ENCODE measurements at places on chromosomes 2 and 18.

DNA sequence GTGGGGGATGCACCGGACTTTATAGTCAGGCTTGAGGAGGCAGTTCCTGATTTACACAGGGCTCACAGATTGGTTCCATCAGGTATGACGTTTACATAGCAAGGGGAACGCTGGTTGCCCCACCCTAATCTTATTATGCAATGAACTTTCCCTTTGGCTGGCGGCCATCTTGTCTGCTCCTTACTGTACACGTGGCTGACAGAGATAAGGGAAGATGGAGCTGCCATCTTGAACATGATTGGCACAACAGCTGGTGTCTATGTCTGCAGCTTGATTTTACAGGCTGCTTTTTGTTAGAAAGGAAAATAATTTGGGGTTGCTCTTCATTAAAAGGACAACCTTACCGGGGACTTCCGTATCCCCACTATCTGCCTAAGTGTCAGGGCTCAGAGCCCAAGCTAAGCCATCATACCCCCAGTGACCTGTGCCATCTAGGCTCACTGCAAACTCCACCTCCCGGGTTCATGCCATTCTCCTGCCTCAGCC, 33.5 kb upstream of the ATG16L1 start:
- DNase-seq = peak; percentile 1

- no peak for DNase-seq
Observed at GRCh38 chr2:224389317-224389716, 12.6 kb downstream of the FAM124B start.

DNA sequence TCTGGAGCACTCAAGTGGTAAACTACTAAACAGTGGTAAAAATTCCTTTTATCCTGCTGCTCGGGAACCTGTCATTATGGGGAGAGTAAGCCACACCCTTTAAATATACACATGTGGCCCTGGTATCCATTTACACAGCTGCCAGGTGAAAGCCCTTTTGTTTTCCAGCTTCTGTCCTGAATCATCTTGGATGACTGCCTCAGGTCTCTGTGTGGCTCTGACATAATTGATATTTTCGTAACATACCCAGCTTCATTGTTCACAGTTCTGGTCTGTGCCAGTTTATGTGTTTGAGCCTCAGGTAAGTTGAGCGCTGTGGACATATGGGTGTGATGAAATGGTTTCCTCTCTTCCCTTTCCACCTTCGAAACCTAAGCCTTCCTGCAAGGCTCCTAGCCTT, 15.7 kb upstream of the TTC39C start:
- DNase-seq = peak; percentile 100

GRCh38 chr2:10992023-10992791, 80.5 kb downstream of the KCNF1 start:
- no peak for DNase-seq

- DNase-seq = no peak
Observed at GRCh38 chr2:239878686-239879085, 146.5 kb downstream of the NDUFA10 start.

DNA sequence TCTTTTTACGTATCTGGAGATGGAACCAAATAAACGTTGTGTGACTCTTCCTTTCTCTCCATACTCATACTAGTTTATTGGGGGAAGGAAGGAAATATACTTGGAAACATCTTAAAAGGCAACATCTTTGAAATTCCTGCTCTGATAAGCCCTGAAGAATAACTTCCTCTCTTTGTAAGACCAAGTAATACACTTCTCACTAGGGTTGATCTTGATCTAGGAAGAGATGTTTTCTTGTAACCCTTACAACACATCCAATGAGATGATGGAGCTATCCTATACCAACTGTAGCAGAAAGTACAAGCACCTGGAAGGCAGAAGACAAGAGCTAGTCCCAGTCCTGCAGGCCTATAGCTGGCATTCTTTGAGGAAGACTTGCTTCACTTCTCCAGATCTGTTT, 2.0 kb downstream of the ANKRD44 start:
- no peak for DNase-seq

DNA sequence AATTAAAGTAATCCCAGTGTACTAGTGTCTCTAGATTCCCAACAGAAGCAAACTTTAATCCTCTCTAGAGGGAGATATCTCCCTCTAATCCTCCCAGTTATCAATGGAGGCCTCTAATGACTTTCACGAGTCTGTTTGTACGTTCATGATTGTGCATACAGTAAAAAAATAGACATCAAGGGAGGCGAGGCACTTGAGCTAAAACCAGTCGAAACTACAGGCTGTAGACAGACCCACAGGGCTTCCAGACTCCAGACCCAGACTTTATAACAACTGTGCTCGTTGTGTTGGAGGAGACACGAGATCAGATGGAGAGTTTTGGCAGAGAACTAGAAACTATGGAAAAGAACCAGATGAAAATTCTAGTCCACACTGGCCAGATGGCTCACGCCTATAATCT, 7.0 kb downstream of the DGKD start:
- no peak for DNase-seq

DNA sequence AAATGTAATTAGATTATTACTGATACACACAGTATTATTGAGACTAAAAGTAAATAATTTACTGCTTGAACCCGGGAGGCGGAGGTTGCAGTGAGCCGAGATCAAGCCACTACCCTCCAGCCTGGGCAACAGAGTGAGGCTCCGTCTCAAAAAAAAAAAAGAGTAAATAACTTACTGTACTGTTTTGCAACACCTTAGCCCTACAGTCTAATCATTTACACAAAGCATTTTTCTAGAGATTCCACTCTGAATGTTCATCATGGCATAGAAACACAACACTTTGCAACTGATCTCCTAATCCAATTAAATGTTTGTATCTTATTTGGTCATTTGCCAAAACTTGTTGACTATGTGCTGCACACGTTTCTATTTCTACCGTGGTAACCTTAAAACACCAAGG, 23.4 kb upstream of the RMP24 start:
- no peak for DNase-seq

DNA sequence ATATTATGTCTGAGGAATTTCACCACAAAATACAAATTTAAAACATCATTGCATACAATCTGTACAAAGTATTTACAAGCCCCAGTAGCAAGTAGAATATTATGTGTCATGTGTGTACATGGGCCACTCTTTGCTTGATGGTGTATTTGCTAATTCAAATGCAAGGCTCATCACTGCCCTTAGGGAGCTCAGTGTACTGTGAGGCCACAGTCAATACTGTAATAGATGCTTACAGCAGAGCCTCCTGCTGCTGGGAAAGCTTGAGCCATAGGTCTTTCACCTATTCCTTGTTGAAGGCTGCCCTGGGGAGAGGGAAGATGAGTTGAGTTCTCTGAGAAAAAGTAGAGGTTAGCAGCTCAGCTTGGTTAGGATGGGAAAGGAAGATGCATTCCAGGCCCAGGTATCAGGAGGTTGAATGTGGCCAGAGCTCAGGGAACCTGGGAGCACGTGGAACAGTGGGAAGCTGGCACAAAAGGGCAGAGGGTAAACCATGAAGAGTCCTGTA, 189.6 kb downstream of the LRP1B start:
- no peak for DNase-seq

DNA sequence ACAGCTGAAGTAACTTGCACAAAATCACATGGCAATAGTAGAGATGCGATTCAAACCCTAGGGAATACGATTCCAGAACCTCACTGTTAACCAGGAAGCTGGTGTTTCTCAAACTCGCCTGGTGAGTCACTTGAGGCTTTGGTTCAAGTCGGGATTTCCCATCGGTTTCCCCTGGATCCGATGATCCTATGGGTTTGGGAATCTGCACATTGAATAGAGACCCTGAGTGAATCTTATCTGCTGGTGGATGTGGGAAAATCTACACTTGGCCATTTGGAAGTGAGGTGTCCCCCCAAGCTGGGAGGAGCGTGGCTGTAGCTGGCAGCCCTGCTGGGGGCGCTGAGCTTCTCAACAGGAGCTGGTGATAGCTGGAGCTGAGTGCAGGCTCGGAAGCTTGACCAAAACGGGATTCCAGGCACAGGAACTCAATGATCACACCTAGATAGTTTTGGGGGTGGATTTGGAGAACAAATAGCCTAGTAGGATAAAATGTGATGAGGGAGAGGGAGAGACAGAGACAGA, 135.4 kb downstream of the PRKCE start:
- no peak for DNase-seq

DNA sequence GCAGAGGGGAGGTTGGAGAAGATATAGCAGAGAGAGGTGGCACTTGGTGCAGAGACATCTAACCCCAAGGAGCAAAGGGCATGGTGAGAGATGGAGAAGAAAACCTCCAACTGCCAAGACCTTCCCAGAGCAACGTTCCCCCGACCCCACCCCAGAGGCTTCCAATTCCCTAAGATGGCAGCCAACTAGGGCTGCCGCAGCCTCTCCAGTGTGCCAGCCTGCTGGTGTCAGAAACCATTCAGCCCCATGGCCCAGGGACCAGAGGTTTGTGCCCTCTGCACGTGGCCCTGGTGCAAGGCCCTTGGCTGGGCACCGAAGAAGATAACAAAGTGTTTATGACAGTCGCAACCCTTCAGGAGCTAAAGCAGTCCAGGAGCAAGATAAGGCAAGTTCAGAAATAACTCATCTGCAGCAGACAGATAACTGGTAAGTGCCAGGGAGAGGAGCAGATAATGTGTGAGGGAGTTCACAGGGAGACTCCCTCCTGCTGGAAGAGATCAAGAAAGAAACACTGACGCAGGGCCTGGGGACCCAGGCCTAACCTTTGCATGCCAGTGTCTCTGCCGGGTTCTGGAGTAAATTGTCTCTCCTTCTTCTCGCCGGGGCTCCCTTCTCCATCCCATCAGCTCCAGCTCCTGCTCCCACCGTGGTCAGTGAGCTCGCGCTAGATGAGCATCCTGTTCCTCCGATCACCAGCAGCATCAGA, 66.1 kb upstream of the ID2 start:
- no peak for DNase-seq

- no peak for DNase-seq
Observed at GRCh38 chr18:7358989-7359726, 128.3 kb downstream of the LRRC30 start.
